ENCODE measurements at places on chromosomes 4 and X. TPM values are rescaled to one million over a fixed set of nuclear protein-coding genes. Genes with fewer than 3 reads are reported as not detected.

Gene CASK
- total RNA-seq, result 30.4 TPM

Gene TMPRSS11B
- total RNA-seq, result not detected

Gene OTUD6A
- total RNA-seq, result not detected

Gene ATP7A
- total RNA-seq, result 8.7 TPM

Gene TBC1D9
- 43.4 TPM for total RNA-seq

Gene PCDH11X
- total RNA-seq, result not detected

Measured in endothelial cell of umbilical vein (primary cell).